ENCODE measurements at places on chromosomes 5 and 9. TPM values are rescaled to one million over a fixed set of nuclear protein-coding genes. Genes with fewer than 3 reads are reported as not detected.

DNA sequence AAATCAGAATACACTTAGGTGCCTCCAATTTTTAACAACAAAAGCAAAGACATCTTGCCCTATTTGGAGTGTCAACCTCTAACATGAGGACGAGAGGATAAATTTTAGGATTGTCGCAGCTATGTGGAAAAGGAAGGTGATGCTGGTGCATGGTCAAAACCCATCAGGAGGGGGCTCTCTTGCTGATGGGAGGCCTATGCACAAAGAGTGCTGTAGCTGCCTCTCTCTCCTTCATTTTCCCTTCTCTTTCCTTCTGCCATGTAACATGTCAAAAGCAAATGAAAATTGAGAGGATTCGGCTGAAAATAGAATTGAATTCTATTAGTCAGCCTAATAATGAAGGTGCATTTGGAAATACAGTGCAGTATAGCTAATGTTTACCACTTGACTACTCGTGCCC is 578.7 kb upstream of the ZNF462 start:
- peaks cover 10% of the 10 kb centered on the region for H3K4me1 ChIP-seq
- no peak overlapping the region for H3K4me3 ChIP-seq
- no peaks in the 10 kb centered on the region for H3K27me3 ChIP-seq
- H3K27ac ChIP-seq, result no peak overlapping the region

DNA sequence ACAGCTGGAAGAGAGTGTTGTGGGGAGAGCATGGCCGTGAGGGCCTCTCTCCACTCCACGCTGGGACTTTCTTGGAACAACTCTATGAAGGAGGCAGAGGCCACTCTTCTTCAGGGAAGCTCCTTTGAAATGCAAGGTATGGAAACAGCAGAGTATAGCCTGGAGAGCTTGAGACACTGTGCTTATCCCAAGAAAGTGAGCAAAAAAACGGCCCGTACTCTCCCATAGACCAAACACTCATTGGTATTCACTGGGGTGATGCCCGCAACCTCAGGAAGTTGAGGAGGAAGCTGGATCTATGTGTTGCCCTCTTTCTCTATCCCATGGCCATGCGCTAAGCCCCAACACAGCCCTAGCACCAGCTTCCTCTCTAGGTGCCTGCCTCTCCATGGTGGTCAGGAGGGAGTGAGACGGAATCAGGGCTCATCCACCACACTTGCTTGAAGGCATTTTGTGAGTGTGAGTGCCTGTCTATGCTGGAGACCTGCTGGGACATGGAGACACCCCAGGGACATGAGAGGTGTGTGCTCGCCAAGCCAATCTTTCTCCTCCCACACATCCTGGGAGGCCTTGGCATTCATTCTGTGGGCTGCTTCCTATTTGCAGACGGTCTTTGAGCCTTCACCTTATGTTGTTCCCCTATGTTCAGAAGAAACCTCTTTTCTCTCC is 616.6 kb downstream of the IRX1 start:
- no peak for DNase-seq
- H3K36me3 ChIP-seq, result no peaks in the 10 kb centered on the region
- H3K27me3 ChIP-seq, result no peaks in the 10 kb centered on the region

DNA sequence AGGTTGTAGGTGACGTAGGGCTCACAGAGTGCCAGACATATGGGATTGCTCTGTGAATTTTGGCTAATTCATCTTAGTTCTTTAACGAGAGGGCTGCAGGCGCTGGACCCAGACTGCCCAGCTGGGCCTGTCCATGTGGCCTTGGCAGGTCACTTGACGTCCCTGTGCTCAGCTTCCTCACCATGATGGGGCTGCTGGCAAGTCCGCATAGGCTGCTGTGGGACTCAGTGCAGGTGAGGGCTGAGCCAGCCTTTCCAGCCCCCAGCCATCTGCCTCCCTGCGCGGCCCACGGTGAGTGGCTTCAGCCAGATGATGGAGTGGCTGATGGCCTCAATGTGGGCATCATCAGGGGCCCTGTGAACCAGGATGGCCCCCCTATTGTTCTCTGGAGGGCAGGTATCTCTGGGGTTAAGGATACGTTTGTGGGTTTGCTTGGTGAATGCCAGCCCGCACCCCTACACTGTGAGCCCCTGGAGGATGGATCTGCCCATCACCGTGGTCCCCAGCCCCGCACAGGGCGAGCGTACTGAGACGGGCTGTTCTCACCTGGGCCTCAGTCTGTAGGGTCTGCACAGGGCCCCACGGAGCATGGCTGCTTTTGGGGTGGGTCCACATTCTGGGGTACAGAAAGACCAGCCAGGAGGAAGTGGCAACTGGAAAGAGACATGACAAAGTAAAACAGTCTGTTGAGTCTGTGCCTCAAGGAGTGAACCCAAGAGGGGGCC is 3.7 kb downstream of the CARD19 start:
- H3K27ac ChIP-seq, result peak overlapping the region; percentile 95
- peak; percentile 75 for DNase-seq
- no peak overlapping the region for H3K4me3 ChIP-seq

GRCh38 chr5:115243412-115243811 is 19.3 kb downstream of the PGGT1B start:
- H3K4me1 ChIP-seq, result peaks cover 15% of the 10 kb centered on the region
- H3K4me3 ChIP-seq, result no peak overlapping the region
- H3K27me3 ChIP-seq, result no peaks in the 10 kb centered on the region
- DNase-seq, result no peak

DNA sequence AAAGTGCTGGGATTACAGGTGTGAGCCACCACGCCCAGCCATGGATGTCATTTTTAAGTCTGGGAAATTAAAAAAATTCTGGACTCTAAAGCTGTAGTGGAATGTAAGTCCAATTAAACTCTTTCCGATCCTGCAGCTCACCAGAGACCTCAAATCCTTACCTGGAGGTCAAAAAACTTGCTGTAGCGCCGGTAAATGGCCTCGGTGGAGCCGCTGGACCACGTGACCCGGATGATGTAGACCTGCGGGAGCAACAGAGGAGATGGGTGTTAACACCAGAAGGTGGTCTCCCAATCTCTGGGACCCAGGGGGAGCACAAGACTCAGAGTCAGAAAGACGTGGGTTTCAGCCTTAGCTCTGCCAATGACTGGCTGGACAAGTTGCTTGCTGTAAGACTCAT is 32.1 kb downstream of the SH3PXD2B start:
- H3K4me1 ChIP-seq, result peaks cover 53% of the 10 kb centered on the region
- peaks cover 21% of the 10 kb centered on the region for H3K36me3 ChIP-seq
- no peaks in the 10 kb centered on the region for H3K27me3 ChIP-seq
- no peak overlapping the region for H3K27ac ChIP-seq
- no peak overlapping the region for H3K4me3 ChIP-seq

- DNase-seq, result no peak
- no peak overlapping the region for H3K4me3 ChIP-seq
- H3K36me3 ChIP-seq, result peaks cover 2% of the 10 kb centered on the region
- H3K27ac ChIP-seq, result no peak overlapping the region
- H3K27me3 ChIP-seq, result no peaks in the 10 kb centered on the region
- peaks cover 31% of the 10 kb centered on the region for H3K4me1 ChIP-seq
Measured at GRCh38 chr5:113381791-113382190, 53.0 kb downstream of the TSSK1B start.

- H3K4me3 ChIP-seq, result no peak overlapping the region
Measured at GRCh38 chr5:139644646-139645429, 3.3 kb upstream of the CXXC5 start.

- no peak overlapping the region for H3K4me3 ChIP-seq
- H3K36me3 ChIP-seq, result no peaks in the 10 kb centered on the region
- no peak overlapping the region for H3K27ac ChIP-seq
- peaks cover 2% of the 10 kb centered on the region for H3K27me3 ChIP-seq
Measured at GRCh38 chr9:38343552-38343951, 49.0 kb upstream of the ALDH1B1 start.

- H3K27me3 ChIP-seq, result no peaks in the 10 kb centered on the region
- DNase-seq, result no peak
- H3K36me3 ChIP-seq, result peaks cover 1% of the 10 kb centered on the region
- H3K4me3 ChIP-seq, result no peak overlapping the region
Measured at GRCh38 chr5:59116231-59116865, 533.5 kb downstream of the RAB3C start.

GRCh38 chr5:122219436-122220166 is 90.3 kb downstream of the ZNF474 start:
- H3K4me1 ChIP-seq, result no peaks in the 10 kb centered on the region
- H3K27ac ChIP-seq, result no peak overlapping the region
- peaks cover 28% of the 10 kb centered on the region for H3K27me3 ChIP-seq
- H3K36me3 ChIP-seq, result peaks cover 7% of the 10 kb centered on the region

- no peak overlapping the region for H3K27ac ChIP-seq
- H3K4me3 ChIP-seq, result no peak overlapping the region
- H3K4me1 ChIP-seq, result peaks cover 3% of the 10 kb centered on the region
- peaks cover 3% of the 10 kb centered on the region for H3K27me3 ChIP-seq
- H3K36me3 ChIP-seq, result peaks cover under 1% of the 10 kb centered on the region
Measured at GRCh38 chr9:93431539-93432105, 19.9 kb upstream of the FAM120A start.

DNA sequence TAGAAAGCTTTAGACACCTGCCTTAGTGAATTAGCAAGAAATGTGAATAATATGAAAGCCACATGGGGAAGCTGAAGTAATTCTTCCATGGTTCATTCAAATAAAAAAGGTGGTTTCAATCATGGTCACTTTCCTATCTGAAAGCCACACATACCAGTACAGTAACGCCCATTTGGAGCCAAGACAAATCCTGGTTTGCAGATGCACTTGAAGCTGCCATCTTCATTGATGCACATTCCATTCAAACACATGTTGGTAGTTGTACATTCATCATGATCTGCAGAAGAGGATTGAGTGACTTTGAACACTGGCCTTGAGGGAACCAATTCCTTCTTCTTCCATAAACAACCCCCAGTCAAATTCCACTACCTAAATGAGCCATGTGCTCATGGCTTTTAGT is 161.5 kb downstream of the FBN2 start:
- peaks cover 23% of the 10 kb centered on the region for H3K36me3 ChIP-seq
- no peak overlapping the region for H3K27ac ChIP-seq
- H3K4me3 ChIP-seq, result no peak overlapping the region

DNA sequence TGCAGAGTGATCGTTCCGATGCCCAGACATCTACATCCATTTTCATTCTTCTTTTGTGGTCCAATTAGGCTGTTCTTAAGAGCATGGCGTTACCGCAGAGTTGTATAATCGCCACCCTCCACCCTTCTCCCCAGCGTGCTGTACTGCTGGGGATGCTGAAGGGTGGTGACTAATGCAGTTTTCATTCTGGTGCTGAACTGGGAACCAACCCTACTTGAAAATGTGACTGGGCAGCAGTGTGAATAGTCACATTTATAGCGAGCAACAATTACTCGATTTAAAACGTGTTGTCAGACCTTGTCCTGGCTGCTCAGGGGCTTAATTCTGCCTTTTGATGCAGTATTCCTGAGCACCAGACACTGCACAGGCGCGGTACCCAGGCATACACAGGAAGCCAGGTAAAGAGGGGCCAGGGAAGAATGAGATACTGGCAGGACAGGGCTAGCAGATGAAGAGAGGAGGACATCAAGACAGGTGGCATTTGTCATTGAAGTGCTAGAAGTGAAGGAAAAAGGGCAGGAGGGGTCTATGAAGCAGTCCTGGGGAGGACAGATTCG is 719 bp upstream of the ISCA1 start:
- peaks cover 5% of the 10 kb centered on the region for H3K36me3 ChIP-seq
- H3K27me3 ChIP-seq, result no peaks in the 10 kb centered on the region
- peak overlapping the region; percentile 97 for H3K27ac ChIP-seq
- DNase-seq, result no peak

DNA sequence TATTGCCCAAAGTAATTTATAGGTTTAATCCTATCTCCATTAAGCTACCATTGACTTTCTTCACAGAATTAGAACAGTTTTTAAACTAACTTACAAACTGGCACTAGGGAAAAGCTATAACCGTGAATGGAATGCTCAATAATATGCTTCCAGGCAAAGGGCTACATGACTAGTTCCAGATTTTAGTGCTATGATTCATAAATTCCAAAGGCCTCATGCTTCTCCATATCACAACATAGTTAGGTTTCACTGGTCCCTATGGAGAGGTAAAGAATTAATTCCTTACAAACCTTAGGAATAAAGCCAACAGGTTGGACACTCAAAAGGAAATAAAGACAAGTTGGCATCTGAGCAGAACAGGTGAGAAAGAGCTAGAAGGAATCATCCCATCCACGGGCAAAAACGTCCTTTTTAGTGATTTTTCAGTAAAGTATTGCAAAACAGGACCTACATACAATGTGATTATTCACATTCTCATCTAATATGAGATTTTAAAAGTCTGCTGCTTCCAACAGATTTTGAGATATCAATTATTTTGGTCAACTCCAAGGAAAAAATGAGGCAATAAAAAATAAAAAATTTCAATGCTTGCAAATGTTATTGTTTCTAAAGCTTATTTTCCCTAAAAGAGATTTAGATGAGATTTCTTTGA is 97.0 kb upstream of the TARS1 start:
- H3K36me3 ChIP-seq, result no peaks in the 10 kb centered on the region
- no peaks in the 10 kb centered on the region for H3K27me3 ChIP-seq
- H3K27ac ChIP-seq, result peak overlapping the region; percentile 89

DNA sequence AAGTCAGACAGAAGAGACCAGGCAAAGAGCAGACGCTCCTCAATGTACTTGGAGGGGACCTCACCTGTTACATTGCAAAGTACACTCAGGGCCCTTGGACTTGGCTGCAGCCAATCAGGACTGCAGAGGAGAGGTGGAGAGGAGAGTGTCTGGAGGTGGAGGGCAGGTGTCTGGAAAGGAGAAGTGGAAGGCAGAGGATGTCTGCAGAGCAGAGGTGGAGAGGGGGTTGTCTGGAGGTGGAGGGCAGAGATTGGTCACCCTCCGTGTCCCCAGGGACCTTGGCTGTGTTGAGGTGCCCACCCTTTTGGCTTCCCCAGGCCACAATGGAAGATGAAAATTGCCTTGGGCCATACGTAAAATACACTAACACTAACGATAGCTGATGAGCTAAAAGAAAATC is 241.3 kb upstream of the IRX2 start:
- H3K4me1 ChIP-seq, result no peaks in the 10 kb centered on the region
- H3K27me3 ChIP-seq, result no peaks in the 10 kb centered on the region
- H3K36me3 ChIP-seq, result no peaks in the 10 kb centered on the region
- H3K4me3 ChIP-seq, result no peak overlapping the region
- no peak overlapping the region for H3K27ac ChIP-seq

DNA sequence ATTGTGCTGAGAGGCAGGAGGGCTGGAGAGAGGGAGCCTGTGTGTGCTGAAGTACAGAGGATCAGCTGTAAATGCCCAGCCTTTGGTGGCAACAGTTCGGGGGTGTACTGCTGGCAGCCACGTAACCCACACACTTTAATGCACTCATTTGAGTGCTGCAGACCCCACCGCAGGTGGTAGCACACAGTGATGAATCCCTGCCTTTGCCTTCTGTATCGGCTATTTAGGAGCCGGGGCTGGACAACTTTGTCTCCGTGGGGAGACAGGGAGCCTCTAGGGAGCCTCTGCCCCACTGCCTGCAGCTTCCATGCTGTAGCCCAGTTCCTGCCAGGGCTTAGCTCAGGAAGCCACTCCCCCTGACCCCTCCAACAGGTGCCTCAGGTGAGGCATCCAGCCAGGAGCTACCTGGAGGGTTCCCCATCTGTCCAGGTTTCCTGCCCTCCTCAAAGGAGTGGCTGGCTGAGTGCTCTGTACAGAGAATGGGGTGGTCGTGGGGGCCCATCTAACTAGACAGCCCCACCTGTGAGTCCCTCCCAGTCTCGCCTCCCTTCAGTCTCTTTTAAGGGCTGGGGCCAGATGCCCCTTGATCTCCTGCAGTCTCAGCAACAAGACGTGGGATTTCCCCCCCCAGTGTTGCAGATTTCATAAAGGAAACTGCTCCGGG is 44.5 kb downstream of the SECISBP2 start:
- H3K27ac ChIP-seq, result no peak overlapping the region
- no peaks in the 10 kb centered on the region for H3K4me1 ChIP-seq
- DNase-seq, result no peak

Gene ATG10
- total RNA-seq, result 6.4 TPM

Gene SLC6A3
- not detected for total RNA-seq

Gene NMUR2
- total RNA-seq, result not detected

Gene ITGA2
- 0.79 TPM for total RNA-seq

Gene SPATA31C1
- total RNA-seq, result not detected

Gene TAF11L2
- total RNA-seq, result not detected

Gene CD180
- not detected for total RNA-seq

Gene IL5
- total RNA-seq, result not detected

Measured in chondrocyte (in vitro differentiated cells).